ENCODE measurements at places on chromosomes 12 and 14.
A peak's percentile ranks its signal among the peaks of the same experiment; 100 is the strongest.

GRCh38 chr12:5013266-5013730 is 30.4 kb upstream of the KCNA5 start:
- peaks cover 15% of the 10 kb centered on the region for H3K27me3 ChIP-seq
- no peaks in the 10 kb centered on the region for H3K36me3 ChIP-seq
- H3K27ac ChIP-seq, result no peak overlapping the region
- DNase-seq, result no peak

- H3K27ac ChIP-seq, result no peak overlapping the region
- DNase-seq, result no peak
- H3K4me3 ChIP-seq, result no peak overlapping the region
- H3K4me1 ChIP-seq, result peaks cover 9% of the 10 kb centered on the region
Measured at GRCh38 chr12:91923864-91924263, 221.8 kb downstream of the BTG1 start.

DNA sequence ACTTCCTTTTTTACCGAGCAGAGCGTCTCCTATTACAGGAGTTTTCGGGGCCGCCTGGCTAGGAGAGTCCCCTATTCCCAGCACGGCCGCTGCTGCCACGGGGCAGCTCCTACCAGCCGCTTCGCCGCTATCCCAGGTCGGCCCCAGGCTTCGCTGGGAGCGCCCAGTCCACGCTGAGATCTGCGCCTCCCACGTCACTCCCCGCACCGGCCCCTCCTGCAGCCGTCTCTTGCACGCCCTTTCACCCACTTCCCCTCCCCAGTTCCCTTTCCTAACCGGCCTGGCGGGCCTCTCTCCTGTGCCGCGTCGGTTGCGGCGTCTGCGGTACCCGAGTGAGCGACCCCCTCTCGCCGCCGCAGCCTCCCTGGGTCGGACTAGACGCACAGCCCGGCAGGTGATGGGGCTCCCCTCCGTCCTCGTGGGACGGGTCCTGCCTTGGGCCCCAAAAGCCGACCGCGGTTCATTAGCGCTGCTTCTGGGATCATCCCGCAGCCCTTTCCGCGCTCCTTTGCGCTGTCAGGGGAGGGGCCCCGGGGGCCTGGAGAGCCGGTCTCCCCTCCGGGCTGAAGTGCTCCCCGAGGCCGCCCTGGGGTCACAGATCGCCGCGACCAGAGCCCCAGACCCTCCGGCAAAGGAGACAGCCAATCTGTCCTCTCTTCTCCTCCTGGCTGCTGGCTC is 1318.4 kb downstream of the TMEM121 start:
- H3K4me3 ChIP-seq, result peak overlapping the region; percentile 90
- no peaks in the 10 kb centered on the region for H3K36me3 ChIP-seq
- H3K4me1 ChIP-seq, result peaks cover 28% of the 10 kb centered on the region
- peak overlapping the region; percentile 56 for H3K27ac ChIP-seq

DNA sequence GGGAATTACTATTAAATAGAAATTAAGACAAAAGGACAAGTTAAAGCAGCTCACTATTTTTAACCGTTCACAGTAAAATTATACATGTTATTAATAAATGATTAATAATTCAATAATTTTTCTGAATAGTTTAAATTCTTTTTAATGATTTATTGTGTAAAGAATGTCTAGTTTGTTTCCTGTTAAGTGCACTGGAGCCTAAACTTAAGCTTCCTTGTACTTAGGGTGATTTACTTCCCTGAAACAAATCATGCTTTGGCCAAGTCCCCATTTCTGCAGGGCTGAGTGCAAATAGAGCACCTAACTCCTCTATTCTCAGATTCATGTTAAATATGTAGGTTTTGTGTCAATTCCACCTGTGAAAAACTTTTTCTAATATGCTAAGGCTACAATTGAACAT is 188.9 kb upstream of the PDZRN4 start:
- no peak for DNase-seq
- H3K27me3 ChIP-seq, result no peaks in the 10 kb centered on the region
- H3K27ac ChIP-seq, result no peak overlapping the region
- H3K4me1 ChIP-seq, result no peaks in the 10 kb centered on the region

- peaks cover 78% of the 10 kb centered on the region for H3K4me1 ChIP-seq
- H3K27ac ChIP-seq, result peak overlapping the region; percentile 40
- no peak overlapping the region for H3K4me3 ChIP-seq
- peaks cover 2% of the 10 kb centered on the region for H3K27me3 ChIP-seq
- DNase-seq, result no peak
- H3K36me3 ChIP-seq, result peaks cover 29% of the 10 kb centered on the region
Measured at GRCh38 chr12:53225635-53226424, 6.2 kb downstream of the RARG start.

GRCh38 chr12:93245543-93245942 is 132.2 kb upstream of the NUDT4 start:
- H3K4me3 ChIP-seq, result peak overlapping the region; percentile 19
- H3K27ac ChIP-seq, result peak overlapping the region; percentile 26
- H3K36me3 ChIP-seq, result no peaks in the 10 kb centered on the region
- DNase-seq, result peak; percentile 24
- H3K27me3 ChIP-seq, result no peaks in the 10 kb centered on the region

Measured in activated T-helper 1 cell treated with anti-CD3 and anti-CD28 coated beads, Interleukin-12 subunit alpha, Interleukin-12 subunit beta, Interleukin-2, Interleukin-4 antibody, amounts not matched to agents 30 ng/mL and 10 ng/mL and 1 ng/mL, durations not matched to agents 14 hours and 24 hours and 36 hours (primary cell).